Activated CD4-positive, alpha-beta T cell treated with anti-CD3 and anti-CD28 coated beads, Interleukin-2, amount 10 ng/mL, durations not matched to agents 24 days and 14 days (primary cell): ENCODE measurements at places on chromosomes 13 and 19. TPM values are rescaled to one million over a fixed set of nuclear protein-coding genes. Genes with fewer than 3 reads are reported as not detected.

GRCh38 chr19:17888260-17888659, 16.5 kb downstream of the SLC5A5 start:
- no peak overlapping the region for H3K27ac ChIP-seq
- no peak overlapping the region for H3K4me3 ChIP-seq
- no peak for DNase-seq
- H3K4me1 ChIP-seq = no peaks in the 10 kb centered on the region

- no peak overlapping the region for H3K4me3 ChIP-seq
- DNase-seq = peak; percentile 62
- no peaks in the 10 kb centered on the region for H3K27me3 ChIP-seq
- H3K36me3 ChIP-seq = peaks cover 53% of the 10 kb centered on the region
- H3K27ac ChIP-seq = no peak overlapping the region
Measured at GRCh38 chr19:47351548-47351947, 2.4 kb downstream of the DHX34 start.

GARIN5B gene
- total RNA-seq = not detected in 2 replicates

USPL1 gene
- total RNA-seq = 16.2 and 18.7 TPM in 2 replicates

DNA sequence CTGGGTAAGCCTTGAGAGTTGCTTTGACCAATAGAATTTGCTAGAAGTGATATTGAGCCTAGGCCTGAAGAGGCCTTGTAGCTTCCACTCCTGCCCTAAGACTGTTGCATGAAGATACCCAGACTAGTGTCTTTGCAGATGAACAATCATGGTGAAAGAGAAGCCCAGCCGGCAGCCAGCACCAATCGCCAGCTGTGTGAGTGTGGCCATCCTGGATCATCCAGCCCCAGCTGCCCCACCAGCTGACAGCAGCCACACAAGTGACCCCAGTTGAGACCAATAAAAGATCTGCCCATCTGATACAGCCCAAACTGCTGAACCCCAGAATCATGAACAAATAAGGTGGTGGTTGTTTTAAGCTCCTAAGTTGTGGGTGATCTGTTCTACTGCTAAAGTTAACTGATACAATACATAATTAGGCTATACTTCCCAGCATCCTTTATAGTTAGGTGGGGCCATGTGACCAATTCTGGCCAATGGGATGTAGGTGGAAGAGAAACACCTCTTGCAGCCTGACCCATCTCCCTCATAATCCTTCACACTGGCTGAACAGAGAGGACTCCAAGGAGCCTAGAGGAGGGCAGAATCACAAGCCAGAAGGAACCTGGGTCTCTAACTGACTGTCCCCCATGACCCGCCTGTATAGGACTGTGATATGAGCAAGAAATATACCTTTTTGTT, 9.4 kb upstream of the ZNF428 start:
- no peak overlapping the region for H3K4me3 ChIP-seq
- no peak overlapping the region for H3K27ac ChIP-seq
- H3K36me3 ChIP-seq = no peaks in the 10 kb centered on the region
- DNase-seq = no peak
- H3K27me3 ChIP-seq = peaks cover 14% of the 10 kb centered on the region
- peaks cover 13% of the 10 kb centered on the region for H3K4me1 ChIP-seq

PCSK4 gene
- 1.0 and 1.6 TPM in 2 replicates for total RNA-seq
